ENCODE measurements at places on chromosomes 5 and 9. TPM values are rescaled to one million over a fixed set of nuclear protein-coding genes. Genes with fewer than 3 reads are reported as not detected.

DNA sequence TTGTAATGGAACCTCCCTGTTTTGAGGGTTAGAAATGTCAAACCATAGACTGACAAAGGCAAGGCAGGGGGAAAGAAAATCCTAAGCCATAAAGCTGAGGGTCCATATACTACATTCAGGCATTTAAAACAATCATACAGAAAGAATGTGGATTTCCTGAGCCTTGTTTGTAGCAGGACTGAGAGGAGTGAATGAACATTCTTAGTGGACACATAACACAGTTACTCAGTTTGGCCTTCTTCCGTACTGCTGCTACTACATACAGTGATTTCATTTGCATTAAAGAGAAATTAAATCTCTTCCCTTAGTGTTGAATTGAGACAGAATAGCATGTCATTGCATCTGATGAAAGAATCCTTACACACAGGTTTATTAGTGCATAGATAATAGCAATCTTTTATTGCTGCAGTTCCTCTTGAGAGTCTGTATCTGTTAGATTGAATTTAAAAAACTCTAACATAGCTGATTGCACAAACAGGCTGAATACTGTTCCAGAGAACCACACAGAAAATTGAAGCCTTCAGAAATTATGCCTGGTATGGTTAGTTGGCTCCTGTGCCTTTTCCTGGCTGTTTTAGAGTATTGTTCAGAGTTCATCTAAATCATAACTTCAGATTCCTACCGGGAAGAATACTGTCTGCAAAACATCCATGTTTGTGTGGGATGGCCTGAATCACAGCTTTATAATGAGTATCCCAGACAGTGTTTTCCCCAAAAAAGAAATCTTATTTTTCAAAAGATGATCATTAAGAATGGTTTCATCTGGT is 2.0 kb upstream of the MTX3 start:
- no peak for DNase-seq
- no peak overlapping the region for H3K4me3 ChIP-seq
- no peaks in the 10 kb centered on the region for H3K27me3 ChIP-seq
- no peak overlapping the region for H3K27ac ChIP-seq
- peaks cover 8% of the 10 kb centered on the region for H3K36me3 ChIP-seq
- peaks cover 21% of the 10 kb centered on the region for H3K4me1 ChIP-seq

- H3K4me3 ChIP-seq: no peak overlapping the region
- peaks cover 22% of the 10 kb centered on the region for H3K4me1 ChIP-seq
- H3K27me3 ChIP-seq: no peaks in the 10 kb centered on the region
- H3K27ac ChIP-seq: no peak overlapping the region
Observed at GRCh38 chr5:74761241-74761640, 5.7 kb downstream of the GFM2 start.

DNA sequence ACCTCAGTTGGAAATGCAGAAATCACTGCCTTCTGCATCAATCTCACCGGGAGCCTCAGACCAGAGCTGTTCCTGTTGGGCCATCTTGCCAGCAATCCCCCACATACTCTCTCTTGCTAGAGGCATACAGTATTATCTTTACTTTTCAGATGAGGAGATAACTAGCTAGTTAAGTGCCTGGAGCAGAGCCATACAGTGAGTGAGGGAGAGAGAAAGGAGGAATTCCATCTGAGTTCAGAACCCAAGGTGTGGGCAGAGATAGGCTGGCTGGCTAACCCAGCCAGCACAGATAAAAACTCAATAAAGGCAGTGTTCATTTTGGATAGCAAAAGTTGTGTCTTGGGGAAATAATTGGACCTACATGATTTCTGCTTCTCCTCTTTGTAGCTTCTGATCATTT is 268.0 kb upstream of the KIF2A start:
- H3K36me3 ChIP-seq: no peaks in the 10 kb centered on the region
- no peaks in the 10 kb centered on the region for H3K27me3 ChIP-seq
- no peak overlapping the region for H3K27ac ChIP-seq

DNA sequence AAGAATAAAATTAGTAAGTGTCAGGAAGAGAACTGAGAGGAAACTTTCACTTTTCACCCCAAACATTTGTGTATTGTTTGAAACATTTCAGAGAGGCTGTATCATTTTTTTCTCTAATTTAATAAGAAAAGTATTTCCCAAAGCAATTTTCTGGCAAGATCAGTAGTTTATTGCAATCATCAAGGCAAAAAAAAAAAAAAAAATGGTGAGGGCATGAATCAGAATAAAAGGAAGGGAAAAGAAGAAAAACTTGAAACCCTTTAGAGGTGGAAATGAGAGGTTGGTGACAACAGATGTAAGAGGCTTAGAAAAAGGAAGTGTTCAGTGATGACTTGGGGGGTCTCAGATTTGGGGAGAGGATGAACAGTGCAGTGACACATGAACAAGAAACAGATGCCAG is 13.3 kb downstream of the SHC3 start:
- no peaks in the 10 kb centered on the region for H3K27me3 ChIP-seq
- no peaks in the 10 kb centered on the region for H3K36me3 ChIP-seq
- DNase-seq: no peak
- no peak overlapping the region for H3K27ac ChIP-seq
- H3K4me3 ChIP-seq: no peak overlapping the region

- H3K27ac ChIP-seq: no peak overlapping the region
- no peaks in the 10 kb centered on the region for H3K27me3 ChIP-seq
- no peaks in the 10 kb centered on the region for H3K36me3 ChIP-seq
- H3K4me3 ChIP-seq: no peak overlapping the region
Observed at GRCh38 chr9:127170652-127171051, 48.2 kb upstream of the ANGPTL2 start.

DNA sequence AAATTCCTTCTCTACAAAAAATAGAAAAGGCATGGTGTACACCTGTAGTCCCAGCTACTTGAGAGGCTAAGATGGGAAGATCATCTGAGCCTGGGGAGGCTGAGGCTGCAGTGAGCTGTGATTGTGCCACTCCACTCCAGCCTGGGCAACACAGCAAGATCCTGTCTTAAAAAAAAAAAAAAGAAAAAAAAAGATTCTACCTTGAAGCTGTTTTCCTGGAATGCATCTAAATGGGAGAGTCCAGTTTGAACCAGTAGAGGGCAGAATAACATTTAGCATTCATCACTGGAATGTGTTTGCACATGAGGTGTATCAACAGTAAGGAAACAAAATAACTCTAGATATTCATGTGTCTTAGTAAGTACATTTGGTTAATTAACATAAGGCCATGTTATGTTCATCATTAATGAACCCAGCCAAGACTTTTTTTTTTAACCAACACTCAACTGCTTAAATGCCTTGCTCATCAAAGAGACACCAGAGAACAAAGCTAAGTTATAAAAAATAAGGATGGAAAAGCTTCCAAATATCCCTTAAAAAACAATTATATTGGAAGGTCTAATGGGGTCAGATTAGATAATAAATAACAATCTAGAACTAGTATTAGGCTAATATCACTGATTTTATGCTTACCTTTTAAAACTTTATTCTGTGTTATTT is 16.1 kb downstream of the IFNE start:
- no peak overlapping the region for H3K4me3 ChIP-seq
- no peaks in the 10 kb centered on the region for H3K27me3 ChIP-seq
- no peaks in the 10 kb centered on the region for H3K36me3 ChIP-seq
- H3K27ac ChIP-seq: no peak overlapping the region

DNA sequence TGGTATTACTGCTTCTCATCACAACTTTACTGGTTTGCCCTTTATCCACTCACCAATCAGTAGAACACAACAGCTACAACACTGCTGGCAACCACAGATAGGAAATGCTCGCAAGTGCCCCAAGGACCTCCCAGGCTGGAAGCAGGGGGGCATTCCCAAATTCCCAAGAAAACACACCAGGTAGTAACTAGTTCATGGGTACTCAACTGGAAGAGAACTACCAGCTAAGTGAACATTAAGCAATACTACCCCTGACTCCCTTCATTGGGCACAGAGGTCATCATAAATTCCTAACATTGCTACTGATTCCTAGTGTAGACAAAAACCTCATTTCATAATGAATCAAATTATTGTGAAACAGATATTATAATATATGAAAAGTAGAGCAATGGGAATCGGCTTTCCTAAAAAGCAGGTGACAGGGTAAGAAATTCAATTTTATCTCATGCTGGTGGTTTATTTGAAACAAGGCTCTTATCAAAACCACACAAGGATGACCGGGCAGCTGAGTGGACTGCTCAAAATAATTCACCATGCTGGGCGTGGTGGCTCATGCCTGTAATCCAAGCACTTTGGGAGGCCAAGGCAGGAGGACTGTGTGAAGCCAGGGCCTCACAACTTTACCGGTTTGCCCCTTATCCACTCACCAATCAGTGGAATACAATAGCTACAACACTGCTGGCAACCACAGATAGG is 81.6 kb downstream of the TLE1 start:
- no peak overlapping the region for H3K4me3 ChIP-seq
- peaks cover 36% of the 10 kb centered on the region for H3K4me1 ChIP-seq
- H3K27me3 ChIP-seq: no peaks in the 10 kb centered on the region
- H3K36me3 ChIP-seq: peaks cover 87% of the 10 kb centered on the region

Gene HTR1A
- total RNA-seq: not detected

DNA sequence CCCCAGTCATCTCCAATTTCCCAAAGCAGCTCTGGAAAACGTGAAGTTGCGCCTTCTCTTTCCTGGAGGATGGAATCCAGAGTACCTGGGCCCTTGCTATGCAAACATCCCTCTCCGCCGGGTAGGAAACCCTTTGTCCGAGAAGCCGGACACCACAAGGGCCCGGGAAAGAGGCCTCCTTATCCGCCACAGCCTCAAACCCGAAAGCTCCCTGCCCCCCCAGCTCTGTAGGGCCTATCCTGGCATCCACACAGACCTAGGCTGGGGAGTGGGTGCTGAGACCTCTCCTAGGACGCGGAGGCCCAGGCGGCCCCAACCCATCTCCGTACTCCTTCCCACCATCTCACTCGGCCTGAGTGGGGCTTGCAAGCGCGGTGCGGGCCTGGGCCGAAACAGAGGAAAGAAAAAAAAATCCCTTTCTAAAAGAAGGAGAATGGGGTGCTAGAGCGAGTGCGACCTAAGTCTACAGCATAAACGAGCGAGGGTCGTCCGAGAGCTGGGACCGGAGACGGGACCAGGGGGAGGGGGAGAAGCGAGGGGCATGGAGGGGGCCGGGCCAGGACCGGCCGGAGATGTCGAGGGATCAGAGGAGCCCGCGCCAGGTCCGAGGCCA is 624 bp downstream of the FBXW11 start:
- H3K27ac ChIP-seq: peak overlapping the region; percentile 98
- H3K4me1 ChIP-seq: peaks cover 62% of the 10 kb centered on the region
- DNase-seq: no peak
- peak overlapping the region; percentile 89 for H3K4me3 ChIP-seq

GRCh38 chr9:3244963-3245653 is 280.7 kb downstream of the RFX3 start:
- H3K27me3 ChIP-seq: no peaks in the 10 kb centered on the region
- DNase-seq: no peak
- H3K4me1 ChIP-seq: no peaks in the 10 kb centered on the region

Gene CAVIN4
- total RNA-seq: 0.33 TPM

- no peaks in the 10 kb centered on the region for H3K27me3 ChIP-seq
- H3K27ac ChIP-seq: peak within 1 kb of the TSS; percentile 86
- no peaks in the 10 kb centered on the region for H3K36me3 ChIP-seq
Observed at GRCh38 chr9:69035438-69036308, at the start of gene FXN. TSS of gene FXN (plus strand) at chr9:69035752. CDS start at chr9:69035783, 31 bp downstream.

- peaks cover 21% of the 10 kb centered on the region for H3K27me3 ChIP-seq
- H3K4me3 ChIP-seq: no peak overlapping the region
- peaks cover 16% of the 10 kb centered on the region for H3K4me1 ChIP-seq
- H3K36me3 ChIP-seq: no peaks in the 10 kb centered on the region
Observed at GRCh38 chr9:21991072-21991959, 2.9 kb downstream of the CDKN2A start.

DNA sequence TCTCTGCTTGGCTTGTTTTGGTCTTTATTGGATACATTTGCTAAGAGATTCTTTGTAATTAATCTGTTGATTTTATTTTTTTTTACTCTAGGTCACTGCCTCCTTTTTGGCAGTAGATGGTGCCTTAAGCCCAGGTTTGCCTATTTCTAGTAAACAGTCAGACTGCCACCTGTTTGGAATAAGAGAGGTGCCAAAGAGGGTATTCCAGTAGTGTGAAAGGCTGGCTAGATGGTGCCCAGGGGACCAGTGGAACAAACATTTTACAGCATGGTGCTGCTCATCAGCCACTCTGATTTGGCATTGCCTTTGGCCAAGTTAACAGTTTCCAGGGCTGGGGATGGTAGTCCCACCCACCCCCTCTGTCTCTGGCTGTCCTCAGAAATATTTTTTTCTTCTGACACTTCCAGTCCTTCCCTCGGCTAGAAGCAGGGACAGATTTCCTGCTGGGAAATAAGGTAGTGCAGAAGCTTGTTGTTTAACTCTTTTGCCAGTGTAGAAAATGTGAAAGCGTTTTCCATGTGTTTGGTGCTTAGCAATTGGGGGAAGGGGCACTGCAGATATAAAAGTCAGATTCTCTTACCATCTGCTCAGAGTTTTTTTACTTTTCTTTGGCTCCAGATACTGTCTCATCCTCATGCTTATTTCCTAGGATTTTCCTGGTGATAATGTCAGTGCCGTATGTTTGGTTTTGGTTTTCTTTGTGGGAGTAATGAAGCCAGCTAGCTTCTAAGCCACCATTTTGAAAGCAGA is 36.6 kb upstream of the FBXL7 start:
- no peaks in the 10 kb centered on the region for H3K27me3 ChIP-seq
- H3K4me3 ChIP-seq: no peak overlapping the region
- no peaks in the 10 kb centered on the region for H3K4me1 ChIP-seq
- H3K27ac ChIP-seq: no peak overlapping the region
- no peaks in the 10 kb centered on the region for H3K36me3 ChIP-seq
- no peak for DNase-seq

DNA sequence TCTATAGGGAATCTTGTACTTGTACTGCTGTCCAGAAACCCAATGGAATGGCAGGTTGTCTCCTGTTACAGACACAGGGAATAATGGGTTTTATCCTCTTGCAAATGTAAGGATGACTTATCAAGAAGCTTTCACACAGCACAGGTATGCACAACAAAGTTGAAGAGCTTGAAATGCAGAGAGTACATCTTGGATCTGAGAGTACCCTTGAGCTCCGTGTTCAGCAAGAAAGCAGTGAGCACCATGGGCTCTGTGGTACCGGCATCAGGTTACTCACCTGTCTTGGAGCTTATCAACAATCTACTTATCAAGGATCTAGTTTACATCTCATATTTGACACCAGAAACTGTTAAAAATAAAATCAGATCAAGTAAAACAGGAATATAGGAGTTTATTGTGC is 22.0 kb upstream of the EMB start:
- H3K27ac ChIP-seq: no peak overlapping the region
- no peak overlapping the region for H3K4me3 ChIP-seq
- H3K27me3 ChIP-seq: no peaks in the 10 kb centered on the region
- H3K36me3 ChIP-seq: no peaks in the 10 kb centered on the region
- H3K4me1 ChIP-seq: no peaks in the 10 kb centered on the region

DNA sequence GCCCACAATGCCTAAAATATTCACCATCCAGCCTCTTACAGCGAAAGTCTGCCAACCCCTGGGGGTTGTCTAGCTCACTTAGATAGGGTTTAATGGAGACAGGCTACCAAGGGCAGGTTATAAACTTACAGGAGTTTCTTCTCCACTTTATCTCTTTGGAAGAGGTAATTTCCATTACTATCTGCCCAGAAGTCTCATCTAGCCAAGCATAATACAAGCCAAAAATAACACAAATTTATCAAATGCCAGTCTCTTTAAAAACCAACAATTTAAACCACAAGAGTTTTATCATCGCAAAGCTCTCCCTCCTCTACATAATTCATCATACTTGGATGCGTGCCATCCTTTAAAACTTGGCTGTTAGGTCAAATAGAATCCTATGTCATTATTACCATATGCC is 6.2 kb downstream of the RBM22 start:
- no peaks in the 10 kb centered on the region for H3K27me3 ChIP-seq
- H3K4me1 ChIP-seq: peaks cover 8% of the 10 kb centered on the region
- no peak overlapping the region for H3K27ac ChIP-seq
- peaks cover 93% of the 10 kb centered on the region for H3K36me3 ChIP-seq
